Suprapubic skin (tissue), 4 donors: ENCODE measurements at places on chromosomes 7 and 10.
A peak's percentile ranks its signal among the peaks of the same experiment; 100 is the strongest.

- DNase-seq, result no peak
Observed at GRCh38 chr7:36236073-36236472, 83.0 kb downstream of the EEPD1 start.

GRCh38 chr7:34396437-34397064, 261.5 kb upstream of the NPSR1 start:
- DNase-seq, result no peak

GRCh38 chr10:130023454-130024230, 59.6 kb upstream of the EBF3 start:
- DNase-seq, result no peak

DNA sequence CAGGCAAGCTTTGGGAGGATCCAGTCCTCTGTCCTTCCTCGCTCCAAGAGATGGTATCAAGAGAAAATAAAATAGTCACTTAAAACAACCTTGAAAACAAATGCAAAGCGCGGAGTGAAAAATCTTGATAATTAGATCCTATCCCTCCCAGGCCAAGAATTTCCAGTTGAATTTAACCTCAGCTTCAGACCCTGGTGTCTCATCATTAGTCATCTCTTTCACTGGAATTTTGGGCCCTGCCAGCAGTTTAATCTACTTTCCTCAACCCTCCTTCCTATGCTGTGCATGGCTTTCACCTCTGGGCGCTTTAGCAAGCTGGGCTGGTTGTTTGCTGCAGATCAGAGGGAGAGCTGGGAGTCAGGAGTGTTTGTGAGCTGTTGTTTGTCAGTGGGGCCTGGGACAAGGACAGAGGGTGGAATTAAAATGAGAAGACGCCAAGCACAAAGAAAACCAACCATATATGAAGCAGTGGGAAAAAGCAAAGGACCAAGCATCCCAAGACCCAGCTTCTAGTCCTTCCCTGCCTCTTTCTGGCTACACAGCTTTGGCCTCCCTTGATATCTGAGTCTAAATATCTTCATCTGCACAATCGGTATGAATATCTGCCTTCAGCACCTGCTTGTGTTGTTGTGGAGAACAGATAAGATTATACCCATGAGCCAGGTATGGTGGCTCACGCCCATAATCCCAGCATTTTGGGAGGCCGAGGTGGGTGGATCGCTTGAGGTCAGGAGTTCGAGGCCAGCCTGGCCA, 13.5 kb downstream of the MYOF start:
- DNase-seq, result no peak

GRCh38 chr7:64879800-64880199, 23.3 kb upstream of the ZNF273 start:
- peak; percentile 55 for DNase-seq

GRCh38 chr10:73953665-73954064, 42.7 kb downstream of the PLAU start:
- DNase-seq, result no peak

GRCh38 chr7:132430861-132431822, 145.1 kb downstream of the PLXNA4 start:
- DNase-seq, result no peak

GRCh38 chr10:46555713-46556514, 544 bp downstream of the GPRIN2 start:
- peak; percentile 83 for DNase-seq

DNA sequence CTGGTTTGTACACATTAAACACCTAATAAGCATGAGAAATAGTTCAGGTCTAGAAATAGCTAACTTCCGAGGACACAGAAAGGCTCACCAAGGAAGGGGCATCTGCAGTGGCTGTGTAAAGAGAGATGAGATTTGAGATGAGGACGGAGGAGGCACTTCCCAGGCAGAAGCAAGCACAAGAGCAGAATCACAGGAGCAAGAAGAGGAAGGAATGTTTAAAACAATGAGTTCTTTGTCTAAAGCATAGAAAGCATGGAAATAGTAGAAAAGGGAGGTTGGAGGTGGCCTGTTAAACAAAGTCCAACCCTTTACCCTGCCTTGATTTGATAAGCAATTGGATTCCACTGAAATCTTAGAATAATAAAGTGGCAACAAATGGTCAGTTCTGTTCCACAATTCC, 11.6 kb upstream of the PON3 start:
- no peak for DNase-seq

DNA sequence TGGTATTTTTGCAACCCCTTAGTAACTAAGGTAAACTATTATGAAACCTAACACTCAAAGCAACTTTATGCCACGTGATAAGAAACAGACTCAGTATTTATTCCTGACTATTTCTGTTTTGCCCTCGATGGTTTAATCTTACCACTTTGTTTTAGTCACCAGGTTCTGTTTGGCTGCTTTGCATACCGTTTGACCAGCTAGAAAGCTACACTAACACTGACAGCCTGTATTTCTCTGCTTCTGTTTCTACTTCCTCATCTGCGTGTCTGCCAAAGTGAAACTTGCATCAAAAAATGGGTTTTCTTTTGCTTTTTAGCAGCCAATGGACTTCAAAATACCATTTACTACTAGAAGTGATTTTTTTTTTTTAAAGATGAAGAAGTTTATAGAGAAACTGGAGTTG, 802.5 kb downstream of the GRM8 start:
- no peak for DNase-seq

DNA sequence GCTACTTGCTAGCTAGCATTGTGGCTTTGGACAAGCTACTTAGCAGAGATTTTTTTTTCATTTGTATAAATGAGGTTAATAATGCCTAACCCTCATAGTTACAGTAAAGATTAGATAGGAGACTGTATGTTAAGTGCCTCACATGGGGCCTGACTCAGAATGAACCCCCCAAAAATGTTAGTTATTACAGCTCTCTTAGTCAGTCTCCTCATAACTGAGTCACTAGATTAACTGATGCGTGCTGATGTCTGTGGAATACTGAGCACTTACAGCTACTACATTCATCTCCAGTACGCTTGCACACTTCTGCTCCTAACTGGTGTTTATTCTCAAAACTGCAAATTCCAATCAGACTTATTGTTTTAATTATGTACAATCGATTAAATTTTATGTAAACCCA, 315.3 kb downstream of the SNX13 start:
- no peak for DNase-seq

- no peak for DNase-seq
Observed at GRCh38 chr7:20543500-20543899, 72.0 kb upstream of the ABCB5 start.

- peak; percentile 52 for DNase-seq
Observed at GRCh38 chr7:150402671-150403321, 23.7 kb downstream of the ZNF775 start.

GRCh38 chr10:73408061-73408460, 5.8 kb downstream of the ANXA7 start:
- no peak for DNase-seq
